Hepatic stellate cell (primary cell): ENCODE measurements at places on chromosomes 3 and 15.

DNA sequence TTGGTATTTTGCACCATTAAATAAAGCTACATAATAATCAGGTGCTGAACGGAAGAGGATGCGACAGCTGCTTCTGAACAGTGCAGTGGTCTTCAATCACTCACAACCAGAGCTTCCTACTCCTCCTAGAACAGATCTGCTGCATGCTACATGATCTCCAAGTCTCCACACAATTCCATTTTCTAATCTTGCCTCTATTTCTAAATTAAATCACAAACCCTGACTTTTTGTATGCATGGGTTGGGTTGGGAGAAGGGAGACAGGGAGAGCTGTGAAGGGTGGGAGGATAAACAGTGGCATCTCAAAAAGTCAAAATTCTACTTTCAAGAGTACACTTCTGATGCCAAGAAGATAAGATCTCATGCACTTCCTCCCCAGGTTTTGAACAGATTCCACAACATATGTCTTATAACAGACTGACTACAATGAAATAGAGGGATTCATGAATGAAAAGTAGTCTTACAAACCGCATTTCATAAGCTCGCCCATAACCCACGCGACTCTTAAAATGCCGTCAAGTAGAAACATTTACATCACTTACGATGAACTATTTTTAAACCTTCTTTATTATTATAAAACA is 57.2 kb downstream of the CHSY1 start:
- no peak for DNase-seq

- DNase-seq = peak; percentile 55
These were observed 12.6 kb downstream of the BFSP2 start for GRCh38 chr3:133412183-133413132.

DNA sequence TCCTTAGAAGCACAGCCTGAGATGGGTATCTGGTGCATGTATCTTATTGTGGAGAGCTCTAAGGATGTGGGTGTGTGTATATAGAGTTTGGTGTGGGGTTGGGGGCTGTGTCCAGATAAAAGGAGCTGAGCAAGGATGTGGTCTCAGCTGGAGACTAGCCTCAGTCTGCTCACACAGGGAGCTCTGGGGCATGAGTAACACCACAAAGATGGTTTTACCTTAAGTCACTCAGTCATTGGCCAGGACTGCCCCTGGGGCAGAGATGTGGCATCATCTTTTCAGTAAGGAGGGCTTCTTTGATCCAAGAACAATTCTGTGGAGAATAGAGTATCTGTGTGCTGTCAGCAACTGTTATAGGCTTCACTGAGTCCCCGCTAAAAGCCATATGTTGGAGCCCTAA is 163.4 kb upstream of the NUDT16 start:
- DNase-seq = no peak

GRCh38 chr15:94174399-94174802 is 57.0 kb upstream of the MCTP2 start:
- peak; percentile 20 for DNase-seq

DNA sequence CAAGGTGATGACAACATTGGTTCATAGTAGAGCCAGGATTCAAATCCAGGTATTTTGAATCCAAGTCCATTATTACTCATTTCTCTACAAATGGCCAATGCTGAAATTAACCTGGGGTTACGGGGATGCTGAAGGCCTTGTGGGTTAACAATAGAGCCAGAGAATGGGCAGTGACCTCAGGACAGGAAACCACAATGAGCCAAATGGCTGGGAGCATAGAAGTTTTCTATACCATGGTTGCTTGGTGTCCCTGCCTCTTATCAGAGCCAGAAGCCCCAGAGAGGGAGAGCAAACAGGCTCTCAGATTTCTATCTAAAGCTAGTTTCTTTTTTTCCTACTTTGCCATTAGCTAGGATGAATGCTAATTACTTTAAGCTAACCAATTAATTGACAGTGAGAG is 82.3 kb downstream of the TNIK start:
- no peak for DNase-seq

DNA sequence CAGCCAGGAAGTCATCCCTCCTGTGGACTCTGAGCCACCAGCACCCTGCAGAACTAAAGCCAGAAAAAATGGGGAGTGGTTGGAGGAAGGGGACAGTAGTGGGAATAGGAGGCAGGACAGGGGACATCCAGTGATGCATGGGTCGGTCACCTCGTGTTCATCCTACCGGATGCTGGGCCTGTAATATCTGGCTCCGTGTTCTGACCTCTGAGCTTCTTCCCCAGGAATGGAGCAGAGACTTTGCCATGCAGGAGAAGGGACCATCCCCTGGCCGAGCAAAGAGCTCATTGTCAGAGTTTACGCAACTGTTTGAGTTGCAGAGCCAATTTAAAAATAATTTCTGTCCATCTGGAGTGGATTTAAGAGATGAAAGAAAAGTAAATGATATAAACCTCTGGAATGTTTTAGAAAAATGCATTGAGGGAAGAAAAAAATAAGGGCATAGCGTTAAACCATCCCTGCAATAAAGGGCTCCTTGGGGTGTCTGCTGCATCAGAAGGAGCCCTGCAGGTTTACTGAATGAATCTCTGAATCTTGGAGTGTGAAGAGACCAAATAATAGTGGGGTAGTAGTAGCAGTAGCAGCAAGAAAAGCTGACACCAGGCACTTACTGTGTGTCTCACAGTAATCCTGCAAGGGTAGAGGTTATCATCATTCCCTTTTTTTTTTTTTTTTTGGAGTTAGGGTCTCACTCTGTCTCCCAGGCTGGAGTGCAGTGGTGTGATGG is 70.9 kb downstream of the AAGAB start:
- no peak for DNase-seq
